Tibial nerve (tissue), 4 donors: ENCODE measurements at places on chromosomes 3 and 15. TPM values are rescaled to one million over a fixed set of nuclear protein-coding genes. Genes with fewer than 3 reads are reported as not detected.

Gene TRIM42
- not detected for total RNA-seq

Gene NR1I2
- not detected for total RNA-seq

Gene SMCO1
- total RNA-seq, result not detected

Gene SAMMSON
- total RNA-seq, result 2.1 TPM

Gene HYKK
- total RNA-seq, result 8.0 TPM

Gene RAB6B
- total RNA-seq, result 2.0 TPM

Gene MYL3
- 17.1 TPM for total RNA-seq

Gene ZNF80
- not detected for total RNA-seq

Gene PRSS50
- total RNA-seq, result not detected

Gene SCG3
- not detected for total RNA-seq

Gene SQOR
- 63.3 TPM for total RNA-seq

Gene LRRC3B
- 0.30 TPM for total RNA-seq

Gene GOLGA6B
- 0.42 TPM for total RNA-seq

Gene KNG1
- not detected for total RNA-seq

Gene GRAMD1C
- 1.4 TPM for total RNA-seq

Gene ANKUB1
- 0.60 TPM for total RNA-seq

Gene CYP8B1
- not detected for total RNA-seq

Gene MCTP2
- 14.3 TPM for total RNA-seq

Gene ADIPOQ
- 186 TPM for total RNA-seq

Gene STXBP5L
- total RNA-seq, result not detected

Gene PSTPIP1
- total RNA-seq, result 13.6 TPM

Gene EAF1
- 16.5 TPM for total RNA-seq
